ENCODE measurements at places on chromosomes 1 and 21. TPM values are rescaled to one million over a fixed set of nuclear protein-coding genes. Genes with fewer than 3 reads are reported as not detected.

The OR2T11 gene
- total RNA-seq = not detected

The S100A2 gene
- total RNA-seq = 2.8 TPM

- peaks cover 22% of the 10 kb centered on the region for H3K4me1 ChIP-seq
- H3K27ac ChIP-seq = peak overlapping the region; percentile 94
- no peaks in the 10 kb centered on the region for H3K36me3 ChIP-seq
- no peaks in the 10 kb centered on the region for H3K27me3 ChIP-seq
- peak overlapping the region; percentile 73 for H3K4me3 ChIP-seq
These were observed 2.8 kb upstream of the ZBTB7B start for GRCh38 chr1:154999571-155000410.

- DNase-seq = no peak
- no peak overlapping the region for H3K27ac ChIP-seq
- no peaks in the 10 kb centered on the region for H3K4me1 ChIP-seq
- H3K27me3 ChIP-seq = no peaks in the 10 kb centered on the region
- H3K4me3 ChIP-seq = no peak overlapping the region
These were observed 84.1 kb upstream of the RRP15 start for GRCh38 chr1:218200979-218201378.
